ENCODE measurements at places on chromosomes 3 and 15. TPM values are rescaled to one million over a fixed set of nuclear protein-coding genes. Genes with fewer than 3 reads are reported as not detected.
A peak's percentile ranks its signal among the peaks of the same experiment; 100 is the strongest.

GRCh38 chr3:61848885-61849284 lies 287.5 kb downstream of the PTPRG start:
- DNase-seq, result peak; percentile 6

GRCh38 chr15:36251450-36251849 lies 328.0 kb upstream of the CDIN1 start:
- no peak for DNase-seq

DNA sequence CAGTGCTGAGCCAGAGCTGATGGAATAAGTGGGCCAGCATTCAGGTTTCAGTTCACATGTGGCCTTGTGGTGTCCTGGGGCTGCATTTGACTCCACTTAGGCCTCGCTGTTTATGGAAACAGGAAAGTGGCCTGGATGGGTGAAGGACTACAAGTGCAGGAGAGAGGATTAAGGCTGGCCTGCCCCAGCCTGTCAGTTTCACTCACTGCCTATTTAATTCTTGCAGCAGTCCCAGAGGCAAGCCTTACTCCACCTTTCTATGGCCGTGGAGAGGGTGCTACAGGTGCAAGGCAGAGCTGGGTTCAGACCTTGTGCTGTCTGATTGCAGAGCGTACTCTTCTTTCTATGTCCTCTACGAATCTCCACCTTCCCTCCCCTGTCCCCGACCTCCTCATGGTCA lies 37.7 kb downstream of the ABHD17C start:
- DNase-seq, result no peak

The PIGX gene
- 28.7 TPM for total RNA-seq

The MYEF2 gene
- 13.5 TPM for total RNA-seq

Data from Daoy (cell line).